ENCODE measurements at places on chromosomes 2 and 18.

GRCh38 chr2:149735237-149735958 lies 147.8 kb upstream of the MMADHC start:
- DNase-seq: no peak

DNA sequence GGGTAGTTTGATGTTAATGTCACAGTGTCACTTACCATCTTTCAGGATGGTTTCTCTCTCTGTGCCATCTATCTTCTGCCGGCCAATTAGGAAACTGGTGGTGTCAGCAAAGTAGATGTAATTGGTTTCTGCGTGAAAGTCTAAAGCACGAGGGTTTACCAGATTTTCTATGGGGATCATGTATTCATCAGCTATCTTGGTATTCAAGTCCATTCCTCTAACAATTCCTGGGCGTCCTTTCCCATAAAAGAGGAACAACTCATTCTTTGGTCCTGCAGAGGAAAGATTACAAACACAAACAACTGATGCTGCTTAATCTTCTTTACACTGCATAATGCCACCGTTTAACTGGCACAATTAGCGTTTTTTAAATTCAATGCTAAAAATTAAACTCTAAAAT lies 1081.9 kb downstream of the LRP1B start:
- DNase-seq: no peak

DNA sequence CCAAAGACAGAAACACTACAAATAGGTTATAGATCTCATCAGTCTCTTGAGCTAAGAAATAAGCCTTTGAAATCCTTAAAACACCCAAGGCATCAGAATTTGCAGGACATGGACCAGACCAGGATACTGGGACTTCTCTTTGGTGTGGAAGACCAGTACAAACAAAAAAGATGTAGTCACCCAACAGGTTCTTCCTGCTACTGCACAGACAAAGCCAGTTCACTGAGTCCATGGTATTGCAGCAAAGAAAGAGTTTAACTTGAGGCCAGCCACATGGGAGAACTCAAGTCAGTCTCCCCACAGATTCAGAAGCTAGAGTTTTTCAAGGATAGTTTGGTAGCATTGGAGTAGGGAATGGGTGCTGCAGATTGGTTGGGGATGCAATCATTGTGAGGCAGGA lies 169.6 kb upstream of the NDUFV2 start:
- DNase-seq: no peak

DNA sequence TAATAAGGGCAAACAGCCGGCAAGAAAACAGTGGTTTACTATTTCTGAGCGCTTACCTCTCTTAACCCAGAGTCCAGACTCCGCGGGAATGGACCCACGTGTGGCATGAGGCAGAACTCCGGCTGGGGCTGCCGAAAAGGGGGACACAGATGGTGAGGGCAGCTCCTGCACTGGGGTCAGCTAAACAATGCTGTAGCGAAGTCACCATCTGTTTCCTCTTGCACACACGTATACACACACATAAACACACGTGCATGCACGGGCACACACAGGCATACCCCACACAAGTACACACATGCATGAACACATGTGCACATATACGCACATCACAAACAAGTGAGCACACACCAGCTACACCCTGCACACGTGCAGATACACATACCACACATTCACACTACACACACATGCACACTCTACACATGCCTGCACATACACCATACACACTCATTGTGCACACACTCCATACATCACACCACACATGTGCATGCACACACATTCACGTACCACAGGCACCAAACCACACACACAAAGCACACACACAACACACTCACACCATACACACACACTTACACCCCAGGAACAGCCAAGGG lies 105.9 kb upstream of the ID2 start:
- DNase-seq: no peak

GRCh38 chr18:58046794-58047555 lies 2.9 kb downstream of the NEDD4L start:
- DNase-seq: no peak

- DNase-seq: no peak
These were observed 365.8 kb upstream of the RND3 start for GRCh38 chr2:150853263-150853662.

DNA sequence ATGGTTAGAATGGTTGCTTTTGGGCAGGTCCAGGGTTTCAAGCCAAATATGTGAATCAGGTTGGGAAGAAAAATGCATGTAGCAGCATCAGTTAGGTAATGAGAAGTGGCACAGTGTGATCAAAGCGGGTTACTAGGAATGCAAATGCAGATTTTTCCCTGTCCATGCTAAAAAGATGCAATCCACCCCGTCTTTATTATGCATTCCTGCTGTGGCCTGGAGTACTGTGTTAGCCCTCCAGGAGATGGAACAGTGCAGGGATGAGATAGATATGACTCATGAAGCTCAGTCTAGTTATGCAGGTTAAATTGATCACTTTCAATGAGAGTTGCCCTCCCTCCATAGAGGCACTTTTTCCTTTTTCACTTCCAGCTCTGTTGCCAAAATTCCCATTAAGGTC lies 283.8 kb downstream of the CTNNA2 start:
- DNase-seq: no peak

DNA sequence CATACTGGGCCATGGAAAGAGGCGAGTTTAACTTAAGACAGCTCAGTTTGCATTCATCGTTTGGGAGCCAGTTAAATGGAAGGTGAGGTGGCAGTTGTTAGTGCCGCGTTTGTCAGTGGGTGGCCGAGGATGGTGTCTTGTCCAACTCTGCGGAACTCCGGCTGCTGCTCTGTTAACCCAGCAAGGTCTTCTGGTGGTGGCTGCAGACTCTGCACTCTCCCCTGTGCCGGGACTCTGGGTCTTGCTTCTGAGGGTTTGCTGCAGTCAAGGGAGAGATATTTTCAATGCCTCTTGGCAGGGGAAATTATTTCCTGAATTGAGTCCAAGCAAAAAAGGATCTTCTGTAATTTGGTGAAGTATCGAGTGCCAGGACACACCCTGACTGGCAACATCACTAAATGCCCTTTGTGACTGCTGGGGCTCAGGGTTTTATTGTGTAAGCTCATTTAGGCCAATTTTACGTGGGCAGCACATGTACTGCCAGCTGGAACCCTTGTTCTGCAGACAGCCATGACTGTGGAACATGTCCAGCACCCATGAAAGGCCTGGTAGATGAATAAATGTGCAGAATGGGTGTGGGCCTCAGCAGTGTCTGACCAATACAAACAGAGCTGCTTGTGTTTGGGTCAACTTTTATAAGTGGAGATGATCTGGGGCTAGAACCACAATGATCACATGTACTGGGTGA lies 58.1 kb downstream of the IL1R2 start:
- no peak for DNase-seq

DNA sequence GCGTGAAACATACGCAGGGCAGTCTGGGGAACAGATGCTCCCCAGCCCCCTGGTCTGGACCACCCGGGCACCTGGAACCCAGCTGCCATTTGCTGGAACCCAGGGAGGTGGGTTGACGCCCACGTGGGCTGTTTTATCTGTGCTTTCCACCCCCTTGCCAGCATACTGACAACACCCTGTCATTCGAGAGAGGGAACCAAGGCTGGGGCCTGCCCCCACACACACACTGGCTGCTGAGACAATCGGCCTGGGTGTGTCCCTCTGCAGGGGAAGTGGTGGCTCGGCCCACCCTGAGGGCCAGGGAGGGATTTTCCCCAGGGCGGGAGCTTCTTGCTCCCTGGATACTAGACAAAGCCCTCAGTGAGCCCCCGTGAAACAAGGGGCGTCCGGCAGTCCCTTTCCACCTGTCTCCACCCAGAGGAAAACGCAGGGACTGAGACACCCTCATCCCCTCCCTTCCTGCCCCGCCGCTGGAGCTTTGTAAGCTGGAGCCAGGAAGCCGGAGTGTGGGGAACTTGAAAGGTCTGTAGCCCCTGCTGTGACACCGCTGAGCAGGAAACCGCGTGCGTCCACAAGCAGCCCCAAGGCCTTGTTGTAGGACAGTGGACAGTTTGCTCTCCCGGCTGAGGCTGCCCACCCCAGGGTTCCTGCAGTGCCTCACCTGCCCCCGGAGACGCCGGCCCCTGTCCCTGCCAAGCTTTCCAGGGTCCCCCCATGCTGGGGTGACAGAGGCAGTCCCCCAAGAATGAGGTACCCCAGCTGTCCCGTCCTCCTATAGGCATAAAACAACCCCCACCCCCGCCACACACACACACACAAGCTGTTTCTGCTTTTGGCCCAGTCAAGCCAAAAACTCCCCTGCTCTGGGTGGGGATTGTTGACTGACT lies 14.1 kb upstream of the KLF11 start:
- peak; percentile 35 for DNase-seq

DNA sequence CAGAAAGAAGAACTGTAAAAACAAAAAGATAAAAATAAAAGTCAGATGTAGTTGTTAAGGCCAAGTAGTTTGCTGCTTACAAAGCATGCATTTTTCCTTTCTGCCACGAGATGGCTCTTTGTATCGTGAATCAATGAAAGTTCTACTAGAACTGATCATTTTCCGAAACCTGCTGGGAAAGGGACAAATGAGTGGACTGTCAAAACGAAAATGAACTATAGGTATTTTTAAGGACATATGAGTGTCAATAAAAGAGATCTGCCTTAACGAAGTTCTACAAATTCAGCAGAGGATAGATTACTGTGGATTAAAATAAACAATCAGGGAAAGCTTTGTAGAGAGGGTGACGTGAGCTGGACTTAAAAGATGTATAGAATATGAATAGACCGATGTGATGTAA lies 15.0 kb upstream of the ELOA2 start:
- DNase-seq: peak; percentile 16

- DNase-seq: peak; percentile 27
These were observed 947 bp upstream of the ANKRD44 start for GRCh38 chr2:197311421-197312033.

DNA sequence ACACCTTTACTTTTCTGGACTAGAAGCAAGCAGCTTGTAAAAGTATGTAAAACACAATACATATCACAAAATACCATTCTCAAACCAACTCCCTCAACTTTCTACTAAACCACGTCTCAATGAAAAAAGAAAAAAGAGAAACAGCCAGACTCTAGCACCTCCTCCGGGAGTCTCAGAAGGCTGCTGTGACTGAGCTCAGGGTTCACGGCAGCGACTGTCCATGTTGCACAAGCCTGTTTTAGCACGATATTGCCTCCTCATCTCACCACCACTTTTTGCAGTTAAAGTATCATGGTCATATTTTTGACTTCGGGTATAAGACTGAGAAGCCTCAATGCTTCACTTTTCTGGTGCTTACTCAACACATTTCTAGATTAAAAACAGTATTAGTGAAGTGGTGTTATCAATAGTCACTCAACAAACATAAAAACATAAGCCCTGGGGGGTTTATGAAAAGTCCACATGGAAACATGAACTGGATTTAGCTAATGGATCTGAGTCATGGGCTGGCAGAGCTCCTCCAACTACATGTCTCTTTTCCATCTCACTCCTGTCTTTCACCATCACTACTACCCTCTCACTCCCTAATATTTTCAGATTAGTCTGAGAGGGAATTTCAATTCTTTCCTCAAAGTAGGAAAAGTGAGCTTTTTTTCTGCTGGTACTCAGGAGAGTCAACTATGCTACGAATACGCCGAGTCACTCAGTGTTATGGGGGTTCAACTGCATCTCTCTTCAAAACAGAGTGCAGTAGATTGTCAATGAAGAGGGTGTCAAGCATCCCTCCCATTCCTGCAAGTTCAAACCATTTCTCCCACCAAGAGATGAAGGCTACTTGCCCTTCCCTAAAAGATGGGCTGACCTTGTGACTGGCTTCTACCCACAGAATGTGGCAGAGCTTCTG lies 113.7 kb downstream of the OSR1 start:
- no peak for DNase-seq

GRCh38 chr2:158664987-158665386 lies 130.1 kb upstream of the DAPL1 start:
- DNase-seq: no peak
